Activated T-helper 1 cell treated with Interleukin-2 at 50 U/mL for 16 hours (primary cell): ENCODE measurements at places on chromosomes 13 and 19.

GRCh38 chr19:21604951-21605476, 99.6 kb downstream of the ZNF429 start:
- no peak for DNase-seq

- no peak for DNase-seq
These were observed 11.6 kb downstream of the PNPLA6 start for GRCh38 chr19:7547159-7547558.

DNA sequence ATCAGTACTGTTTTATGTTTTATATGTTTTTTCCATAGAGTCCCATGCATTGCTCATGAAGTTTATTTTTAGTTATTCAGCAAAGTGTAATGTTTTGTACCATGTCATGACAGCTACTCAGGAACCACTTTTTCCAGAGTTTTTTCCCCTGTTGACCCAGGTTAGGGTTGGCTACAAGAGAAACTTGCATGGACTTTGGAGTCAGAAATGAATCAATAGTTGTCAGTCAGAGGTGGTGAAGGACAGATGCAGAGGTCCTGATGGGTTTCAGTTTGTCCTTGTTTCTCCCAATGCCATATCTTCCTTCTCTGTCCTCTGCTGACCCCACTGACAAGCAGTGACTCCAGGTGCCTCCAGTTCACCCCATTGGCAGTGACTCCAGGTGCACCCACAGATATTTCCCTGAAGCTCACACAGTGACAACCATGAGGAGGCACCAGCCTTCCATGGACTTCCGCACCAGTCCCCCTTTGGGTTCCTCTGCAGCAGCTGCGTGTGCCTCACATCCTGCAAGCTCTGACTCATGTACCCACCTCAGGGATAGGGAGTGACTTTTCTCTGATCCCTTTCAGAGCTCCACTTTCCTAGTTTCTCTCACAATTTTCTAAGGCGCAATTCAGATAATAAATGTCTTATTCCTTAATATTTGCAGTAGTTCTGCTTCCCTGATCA, 92.1 kb downstream of the AKAP11 start:
- DNase-seq, result no peak

- no peak for DNase-seq
These were observed 293.6 kb downstream of the TEX29 start for GRCh38 chr13:111614009-111614408.

DNA sequence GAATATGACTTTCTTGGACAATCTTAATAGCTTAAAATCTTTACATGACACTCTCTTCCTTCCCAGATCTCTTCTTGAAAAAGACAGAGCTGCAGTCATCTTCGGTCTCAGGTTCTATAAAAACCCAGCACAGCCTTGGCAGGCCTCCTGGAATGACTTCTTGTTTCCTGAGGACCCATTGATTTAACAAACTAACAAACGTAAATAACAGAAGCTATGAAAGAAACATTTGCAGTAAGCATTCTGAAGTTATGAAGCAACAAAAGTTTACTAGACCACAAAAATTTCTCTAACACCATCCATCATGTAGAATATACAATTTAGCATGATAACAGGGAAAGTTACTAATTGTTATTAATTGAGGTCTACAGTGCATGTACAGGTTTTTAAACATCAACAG, 62.8 kb upstream of the STARD13 start:
- no peak for DNase-seq

- no peak for DNase-seq
These were observed 860.7 kb upstream of the GPC6 start for GRCh38 chr13:92365904-92366303.
